H7 (cell line): ENCODE measurements at places on chromosomes 1 and 21. TPM values are rescaled to one million over a fixed set of nuclear protein-coding genes. Genes with fewer than 3 reads are reported as not detected.

DNA sequence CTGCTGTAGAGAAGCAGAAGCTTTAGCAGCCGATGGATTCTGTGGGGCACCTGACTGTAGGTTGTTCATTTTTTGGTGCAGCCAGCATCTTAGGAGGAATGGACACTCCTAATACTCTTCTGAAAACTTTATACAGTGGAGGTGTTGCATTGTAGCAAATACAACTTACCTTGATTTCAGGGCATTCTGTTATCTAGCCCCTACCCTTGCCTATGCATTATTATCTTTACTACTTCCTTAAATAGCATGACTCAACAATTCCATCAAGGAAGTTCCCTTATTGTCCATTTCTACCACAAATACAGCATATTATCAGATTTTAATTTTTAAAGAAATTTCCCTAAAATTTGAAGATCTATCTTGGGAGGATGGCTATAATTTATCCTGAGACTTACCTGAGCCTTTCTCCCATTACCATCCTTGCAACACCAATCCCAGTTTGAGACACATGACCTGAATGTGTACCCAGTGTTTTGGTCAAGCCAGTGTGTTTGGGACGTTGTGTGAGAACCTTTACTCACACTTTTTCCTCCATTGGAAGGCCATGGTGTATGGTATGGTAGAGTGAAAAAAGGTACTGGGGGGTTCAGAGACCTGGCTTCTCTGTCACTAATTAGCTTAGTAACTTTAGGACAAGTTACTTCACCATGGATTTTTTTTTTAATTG lies 9.2 kb downstream of the POU2F1 start:
- DNase-seq: no peak

GRCh38 chr1:201153474-201154388 lies 543 bp downstream of the TMEM9 start:
- no peak for DNase-seq

GRCh38 chr1:54380290-54380882 lies 25.8 kb downstream of the SSBP3 start:
- DNase-seq: no peak

BSND gene
- total RNA-seq: 0.30 and 0.62 TPM in 2 replicates
